Stimulated activated CD8-positive, alpha-beta memory T cell treated with anti-CD3 and anti-CD28 coated beads, Interleukin-7, amount 100 ng/mL, for 1 hour (primary cell): ENCODE measurements at places on chromosomes 13 and 19.

- no peak for DNase-seq
Observed at GRCh38 chr13:104953588-104953987, 1581.9 kb downstream of the EFNB2 start.

- no peak for DNase-seq
Observed at GRCh38 chr19:850979-851335, 1.1 kb upstream of the ELANE start.

DNA sequence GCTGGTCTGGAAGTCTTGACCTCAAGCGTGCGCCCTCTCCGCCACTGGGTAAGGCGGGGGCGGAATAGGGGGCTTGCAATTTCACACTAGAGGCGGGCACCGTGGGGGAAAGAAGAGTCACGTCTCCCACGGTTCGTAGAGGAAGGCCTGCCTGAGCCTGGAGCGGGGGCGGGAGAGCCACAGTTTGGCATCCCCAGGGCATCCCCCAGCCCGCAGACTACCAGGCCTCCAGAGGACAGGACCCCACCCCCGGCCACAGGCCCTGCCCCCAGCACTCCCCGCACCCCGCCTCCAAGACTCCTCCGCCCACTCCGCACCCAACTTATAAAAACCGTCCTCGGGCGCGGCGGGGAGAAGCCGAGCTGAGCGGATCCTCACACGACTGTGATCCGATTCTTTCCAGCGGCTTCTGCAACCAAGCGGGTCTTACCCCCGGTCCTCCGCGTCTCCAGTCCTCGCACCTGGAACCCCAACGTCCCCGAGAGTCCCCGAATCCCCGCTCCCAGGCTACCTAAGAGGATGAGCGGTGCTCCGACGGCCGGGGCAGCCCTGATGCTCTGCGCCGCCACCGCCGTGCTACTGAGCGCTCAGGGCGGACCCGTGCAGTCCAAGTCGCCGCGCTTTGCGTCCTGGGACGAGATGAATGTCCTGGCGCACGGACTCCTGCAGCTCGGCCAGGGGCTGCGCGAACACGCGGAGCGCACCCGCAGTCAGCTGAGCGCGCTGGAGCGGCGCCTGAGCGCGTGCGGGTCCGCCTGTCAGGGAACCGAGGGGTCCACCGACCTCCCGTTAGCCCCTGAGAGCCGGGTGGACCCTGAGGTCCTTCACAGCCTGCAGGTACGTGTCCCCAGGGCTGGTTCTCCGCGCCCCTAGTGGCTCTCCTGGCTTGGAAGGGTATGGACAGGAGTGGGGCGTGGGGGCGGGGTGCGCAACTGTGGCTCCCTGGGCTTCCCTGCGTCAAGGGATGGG is at the start of gene ANGPTL4:
TSS of gene ANGPTL4 (plus strand) at position 353 of the 969 bp plus-strand sequence. CDS start at position 520, 167 bp downstream.
- DNase-seq = no peak

DNA sequence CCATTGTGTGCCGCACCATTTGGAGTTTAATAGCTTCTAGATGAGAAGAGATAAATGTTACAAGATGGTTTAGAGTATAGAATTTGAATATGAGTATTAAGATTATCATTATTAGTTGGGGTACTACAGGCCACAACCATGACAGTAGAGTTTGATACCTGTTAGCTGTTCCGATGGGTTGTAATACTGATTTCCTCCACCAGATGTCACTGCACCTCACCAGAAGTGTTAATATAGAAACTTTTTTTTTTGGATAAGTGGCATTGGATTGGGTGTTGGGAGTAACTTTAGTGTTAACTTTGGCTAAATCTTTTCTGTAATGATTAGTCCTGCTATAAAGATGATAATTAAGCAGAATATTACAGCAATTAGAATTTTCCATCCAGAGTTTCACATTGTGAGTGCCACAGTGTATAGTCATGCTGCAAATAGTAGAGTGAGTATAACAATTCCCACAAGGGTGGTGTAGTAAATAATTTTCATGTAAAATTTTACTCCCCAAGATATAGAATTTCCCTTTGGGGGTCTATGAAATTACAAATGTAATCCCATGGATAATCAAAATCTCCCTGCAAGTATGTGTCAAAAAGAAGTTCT is 56.3 kb downstream of the PSG3 start:
- DNase-seq = no peak

GRCh38 chr13:93450191-93450621 is 223.6 kb downstream of the GPC6 start:
- DNase-seq = no peak

DNA sequence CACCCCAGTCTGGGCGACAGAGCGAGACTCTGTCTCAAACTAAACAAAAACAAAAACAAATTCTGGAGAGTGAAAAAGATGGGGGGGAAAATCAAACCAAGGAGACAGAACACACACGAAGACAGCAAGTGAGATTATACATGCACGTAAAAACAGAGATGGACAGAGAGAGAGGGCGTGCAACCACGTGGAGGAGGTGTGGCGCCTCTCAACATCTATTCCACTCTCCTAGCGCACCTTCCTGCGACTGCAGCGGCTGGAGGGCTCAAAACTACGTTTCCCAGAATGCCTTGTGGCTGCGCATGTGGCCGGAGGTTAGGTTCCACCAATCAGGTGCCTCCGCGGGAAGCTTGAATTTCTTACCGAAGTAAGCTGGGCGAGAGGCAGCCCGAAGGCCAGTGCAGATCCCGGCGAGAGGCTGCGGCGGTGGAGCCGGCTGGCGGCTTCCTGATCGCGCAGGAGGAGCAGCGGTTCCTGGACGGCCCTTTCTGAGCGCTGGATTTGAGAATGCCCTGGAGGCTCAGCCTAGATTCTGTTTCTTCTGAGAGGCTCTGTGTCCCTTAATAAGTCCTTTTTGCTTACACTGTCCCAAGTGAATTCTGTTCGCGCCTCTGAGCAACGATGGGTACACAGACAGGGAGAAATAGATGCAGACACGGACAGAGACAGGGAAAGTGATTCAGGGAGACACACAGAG is 13.1 kb upstream of the NANOS2 start:
- peak; percentile 78 for DNase-seq

DNA sequence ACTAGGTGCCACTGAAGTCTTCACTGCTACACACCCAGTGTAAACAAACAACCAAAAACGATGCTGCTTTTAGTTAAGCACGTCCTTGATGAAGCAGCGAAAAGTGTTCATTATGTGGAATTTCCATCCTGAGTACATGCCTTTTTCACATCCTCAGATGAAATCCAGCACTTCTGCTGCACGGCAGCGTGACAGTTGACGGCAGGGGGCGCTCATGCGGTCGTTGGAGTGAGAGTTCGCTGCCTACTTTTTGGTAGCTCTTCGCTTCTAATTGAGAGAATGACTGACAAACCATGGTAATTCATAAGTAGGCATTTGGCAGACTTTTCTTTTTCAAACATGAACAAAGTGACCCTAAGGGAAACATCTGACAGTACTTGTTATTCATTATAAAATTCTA is 1124.9 kb downstream of the EFNB2 start:
- DNase-seq = no peak

DNA sequence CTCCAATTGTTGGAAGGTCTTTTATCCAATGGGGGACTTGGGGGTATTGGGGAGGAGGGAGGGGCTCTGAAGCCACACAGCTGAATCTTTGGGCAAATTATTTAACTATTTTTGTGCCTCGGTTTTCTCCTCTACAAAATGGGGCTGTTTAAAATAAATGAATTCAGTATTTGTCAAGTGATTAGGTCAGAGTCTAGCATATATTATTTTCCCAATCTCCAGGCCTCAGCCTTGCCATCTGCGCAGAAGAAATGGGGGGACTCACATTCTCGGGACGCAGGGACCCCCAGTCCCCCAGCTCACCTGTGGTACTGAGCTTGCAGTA is 1.5 kb downstream of the TLE5 start:
- no peak for DNase-seq
